ENCODE measurements at places on chromosomes 6 and 20. TPM values are rescaled to one million over a fixed set of nuclear protein-coding genes. Genes with fewer than 3 reads are reported as not detected.

The LGSN gene
- total RNA-seq: not detected

The EBF4 gene
- total RNA-seq: 9.3 TPM

The CST3 gene
- total RNA-seq: 166 TPM

The CDC5L gene
- total RNA-seq: 38.4 TPM

The GCNT2 gene
- 15.0 TPM for total RNA-seq

The SLC22A7 gene
- not detected for total RNA-seq

The AURKA gene
- 13.5 TPM for total RNA-seq

The HDGFL1 gene
- total RNA-seq: not detected

The SLC17A3 gene
- total RNA-seq: not detected

The GTF2H4 gene
- total RNA-seq: 26.2 TPM

The RPS21 gene
- 396 TPM for total RNA-seq

The ZNF165 gene
- total RNA-seq: 1.0 TPM

The REPS1 gene
- total RNA-seq: 96.8 TPM

The IL17F gene
- not detected for total RNA-seq

The RIPPLY2 gene
- total RNA-seq: 0.26 TPM

The BTN1A1 gene
- 0.16 TPM for total RNA-seq
